Smooth muscle cell of bladder (primary cell): ENCODE measurements at places on chromosomes 2 and 18. TPM values are rescaled to one million over a fixed set of nuclear protein-coding genes. Genes with fewer than 3 reads are reported as not detected.

The ANKRD30B gene
- total RNA-seq: under 0.01 and 0.09 TPM in 2 replicates

The RAB17 gene
- total RNA-seq: 0.14 and 0.28 TPM in 2 replicates

The CXCR1 gene
- total RNA-seq: not detected in 2 replicates

The UCN gene
- total RNA-seq: 0.14 and 0.83 TPM in 2 replicates

The SMYD1 gene
- not detected in 2 replicates for total RNA-seq

The RSAD2 gene
- total RNA-seq: 0.14 and 0.55 TPM in 2 replicates

The CDH19 gene
- total RNA-seq: not detected in 2 replicates

The CD8B2 gene
- total RNA-seq: not detected in 2 replicates

The TRAPPC8 gene
- total RNA-seq: 40.7 and 43.8 TPM in 2 replicates

The XIRP2 gene
- total RNA-seq: not detected in 2 replicates

The TRIM54 gene
- total RNA-seq: 0.14 TPM in 1 of 2 replicates, not detected in the other

The NTSR2 gene
- under 0.01 TPM in 1 of 2 replicates, not detected in the other for total RNA-seq

The CGREF1 gene
- 7.0 and 8.2 TPM in 2 replicates for total RNA-seq

The KCNS3 gene
- total RNA-seq: 0.43 and 3.0 TPM in 2 replicates

The DTNA gene
- total RNA-seq: 7.4 and 11.7 TPM in 2 replicates

The ARHGAP28 gene
- total RNA-seq: 1.5 and 10.5 TPM in 2 replicates

The POMC gene
- 0.57 and 2.8 TPM in 2 replicates for total RNA-seq

The CD8B gene
- total RNA-seq: not detected in 2 replicates

The SERPINB12 gene
- not detected in 2 replicates for total RNA-seq

The SIGLEC15 gene
- 0.14 and 0.92 TPM in 2 replicates for total RNA-seq

The HS6ST1 gene
- 25.5 and 30.0 TPM in 2 replicates for total RNA-seq

The HOXD13 gene
- 0.09 and 0.28 TPM in 2 replicates for total RNA-seq

The OTOS gene
- total RNA-seq: not detected in 2 replicates

The LYPD6B gene
- total RNA-seq: 0.18 and 2.0 TPM in 2 replicates

The DSG4 gene
- total RNA-seq: not detected in 2 replicates

The TUBA4B gene
- not detected in 2 replicates for total RNA-seq

The MERTK gene
- total RNA-seq: 0.14 and 0.28 TPM in 2 replicates

The ABI2 gene
- 21.9 and 25.1 TPM in 2 replicates for total RNA-seq

The RNF25 gene
- 32.0 and 33.8 TPM in 2 replicates for total RNA-seq

The ZNF521 gene
- total RNA-seq: 25.0 and 37.3 TPM in 2 replicates

The LOXHD1 gene
- under 0.01 TPM in 1 of 2 replicates, not detected in the other for total RNA-seq

The SPP2 gene
- not detected in 2 replicates for total RNA-seq

The ERICH2 gene
- total RNA-seq: 1.2 and 1.3 TPM in 2 replicates

The ELOA2 gene
- total RNA-seq: under 0.01 TPM in 1 of 2 replicates, not detected in the other

The FAM237A gene
- total RNA-seq: not detected in 2 replicates

The SLC8A1 gene
- 13.1 and 19.8 TPM in 2 replicates for total RNA-seq

The RIT2 gene
- total RNA-seq: not detected in 2 replicates

The IL36G gene
- total RNA-seq: not detected in 2 replicates

The APOB gene
- under 0.01 TPM in 2 replicates for total RNA-seq

The BMP10 gene
- not detected in 2 replicates for total RNA-seq

The BARD1 gene
- total RNA-seq: 11.5 and 29.2 TPM in 2 replicates

The ZAP70 gene
- total RNA-seq: not detected in 2 replicates

The COLEC11 gene
- total RNA-seq: 0.57 and 1.4 TPM in 2 replicates

The PLA2R1 gene
- 7.5 and 10.0 TPM in 2 replicates for total RNA-seq

The IL1R1 gene
- 109 and 193 TPM in 2 replicates for total RNA-seq

The GMCL1 gene
- 5.7 and 8.5 TPM in 2 replicates for total RNA-seq

The CD226 gene
- total RNA-seq: 0.85 and 1.2 TPM in 2 replicates

The MATN3 gene
- 1.5 and 3.3 TPM in 2 replicates for total RNA-seq

The NPAS2 gene
- total RNA-seq: 4.8 and 5.8 TPM in 2 replicates

The DSC3 gene
- total RNA-seq: 0.09 and 0.14 TPM in 2 replicates

The ANKRD36C gene
- 17.2 and 26.0 TPM in 2 replicates for total RNA-seq

The PRSS56 gene
- not detected in 2 replicates for total RNA-seq

The FAM124B gene
- total RNA-seq: under 0.01 and 0.14 TPM in 2 replicates

The ZNF396 gene
- 2.8 and 3.1 TPM in 2 replicates for total RNA-seq

The CBLN2 gene
- under 0.01 TPM in 1 of 2 replicates, not detected in the other for total RNA-seq

The DYSF gene
- 0.14 and 0.65 TPM in 2 replicates for total RNA-seq

The SLC38A11 gene
- total RNA-seq: under 0.01 and 0.55 TPM in 2 replicates

The RGPD3 gene
- total RNA-seq: 0.09 and 0.14 TPM in 2 replicates
